Stimulated activated CD8-positive, alpha-beta memory T cell treated with anti-CD3 and anti-CD28 coated beads, Interleukin-2, amount 100 ng/mL, for 48 hours (primary cell): ENCODE measurements at places on chromosomes 1 and 21.

GRCh38 chr21:43931489-43931888 is 66.5 kb downstream of the AGPAT3 start:
- DNase-seq: no peak

DNA sequence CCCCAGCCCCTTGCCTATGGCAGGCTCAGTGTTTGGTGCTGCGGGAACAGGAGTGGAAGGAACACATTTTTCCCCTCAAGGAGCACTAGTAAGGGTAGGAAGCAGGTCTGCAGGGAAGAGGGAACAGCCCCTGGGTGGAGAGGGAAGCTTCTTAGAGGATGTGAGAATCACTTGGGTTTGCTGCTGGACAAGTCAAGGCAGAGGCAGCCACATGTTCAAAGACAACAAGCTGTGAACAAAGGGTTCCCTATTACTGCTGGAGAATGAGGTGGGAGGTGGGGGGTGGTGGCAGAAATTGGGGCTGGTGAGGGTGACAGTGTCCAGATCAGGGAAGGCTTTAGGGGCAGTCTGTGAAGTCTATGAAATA is 24.8 kb upstream of the CITED4 start:
- DNase-seq: no peak

DNA sequence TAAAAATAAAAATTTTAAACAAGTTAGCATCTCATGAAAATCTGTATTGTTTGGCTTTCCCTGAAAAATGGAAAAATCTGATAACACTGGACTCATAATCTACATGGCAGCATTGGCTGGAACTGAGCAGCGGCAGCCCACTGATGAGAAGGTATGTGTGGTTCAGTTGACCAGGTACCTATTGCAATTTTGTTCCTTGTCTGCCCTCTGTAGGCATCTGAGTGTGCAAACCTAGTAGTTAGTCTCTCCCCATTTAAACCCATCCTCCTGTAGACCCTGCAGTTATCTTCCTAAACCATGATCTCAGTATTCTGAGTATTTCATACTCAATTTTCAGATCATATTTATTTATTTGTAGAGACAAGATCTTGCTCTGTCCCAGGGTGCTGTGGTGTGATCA is 59.4 kb upstream of the SERBP1 start:
- DNase-seq: no peak

DNA sequence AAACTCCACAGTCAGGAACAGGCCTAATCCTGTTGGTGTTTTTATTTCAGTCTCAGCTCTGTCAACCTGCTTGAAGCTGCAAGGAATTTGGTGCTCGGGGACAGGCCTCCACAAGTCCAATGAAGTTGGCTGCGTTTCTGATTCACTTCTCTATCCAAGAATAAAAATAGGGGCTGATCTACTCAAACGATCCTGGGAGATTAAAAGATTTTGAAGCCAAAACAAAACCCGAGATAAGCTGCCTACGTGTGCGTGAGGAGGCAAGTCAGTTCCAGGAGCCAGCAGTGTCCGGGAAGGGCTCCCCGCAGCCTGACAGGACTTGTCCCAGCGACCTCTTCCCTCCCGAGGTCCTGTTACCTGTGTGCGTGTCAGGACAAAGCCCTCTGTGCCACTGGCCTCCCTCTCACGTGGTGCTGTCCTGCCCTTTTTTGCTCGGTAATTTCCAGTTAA is 98.0 kb downstream of the ETS2 start:
- DNase-seq: no peak

- DNase-seq: no peak
Measured at GRCh38 chr1:177216587-177217202, 45.9 kb downstream of the BRINP2 start.

GRCh38 chr1:36450919-36451305 is 661 bp upstream of the OSCP1 start:
- DNase-seq: no peak

DNA sequence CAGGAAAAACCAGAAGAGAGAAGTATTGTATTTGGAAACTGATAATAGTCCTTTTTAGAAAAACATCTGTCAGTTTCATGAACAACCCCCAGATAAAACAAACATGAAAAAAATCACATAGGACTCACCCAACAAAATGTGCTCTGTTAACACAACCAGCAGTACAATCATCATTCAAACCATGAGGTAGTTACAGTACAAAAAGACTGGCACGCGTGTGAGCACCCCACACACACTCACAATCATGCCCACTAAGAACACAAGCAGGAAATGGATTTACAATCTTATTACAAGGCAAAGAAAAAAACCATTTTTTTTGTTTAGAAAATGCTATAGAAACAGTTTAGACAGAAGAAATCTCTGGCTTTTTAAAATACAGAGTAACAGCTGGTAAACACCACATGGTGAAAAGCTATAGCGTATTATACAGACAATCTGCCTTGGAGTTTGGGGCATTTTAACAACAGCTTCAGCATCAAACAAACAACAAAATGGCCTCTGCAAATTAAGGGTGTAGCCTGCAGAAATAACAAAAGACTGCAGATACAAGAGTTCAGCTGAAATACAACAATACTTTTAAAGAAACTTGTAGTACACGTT is 180.0 kb downstream of the CDC7 start:
- DNase-seq: no peak

GRCh38 chr1:2859219-2859880 is 57.9 kb upstream of the TTC34 start:
- no peak for DNase-seq

DNA sequence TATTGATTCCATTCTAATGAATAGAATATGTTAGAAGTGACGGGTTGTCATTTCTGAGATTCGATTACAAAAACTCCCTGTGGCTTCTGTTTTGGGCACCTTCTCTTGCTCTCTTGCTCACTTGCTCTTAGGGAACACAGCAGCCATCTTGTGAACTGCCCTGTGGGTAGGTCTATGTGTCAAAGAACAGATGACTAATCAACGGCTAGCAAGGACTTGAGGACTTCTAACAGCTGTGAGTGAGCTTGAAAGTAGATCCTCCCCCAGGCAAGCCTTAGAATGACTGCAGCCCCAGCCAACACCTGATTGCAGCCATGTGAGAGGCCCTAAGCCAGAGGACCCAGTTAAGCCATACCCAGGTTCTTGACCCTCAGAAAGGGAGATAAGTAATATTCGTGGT is 49.3 kb downstream of the AZIN2 start:
- DNase-seq: peak; percentile 18

- DNase-seq: no peak
Measured at GRCh38 chr1:6757719-6758435, 27.4 kb upstream of the CAMTA1 start.

GRCh38 chr21:19648391-19648790 is 1244.8 kb upstream of the TMPRSS15 start:
- DNase-seq: no peak

- no peak for DNase-seq
Measured at GRCh38 chr1:58466630-58467241, 79.8 kb downstream of the OMA1 start.

DNA sequence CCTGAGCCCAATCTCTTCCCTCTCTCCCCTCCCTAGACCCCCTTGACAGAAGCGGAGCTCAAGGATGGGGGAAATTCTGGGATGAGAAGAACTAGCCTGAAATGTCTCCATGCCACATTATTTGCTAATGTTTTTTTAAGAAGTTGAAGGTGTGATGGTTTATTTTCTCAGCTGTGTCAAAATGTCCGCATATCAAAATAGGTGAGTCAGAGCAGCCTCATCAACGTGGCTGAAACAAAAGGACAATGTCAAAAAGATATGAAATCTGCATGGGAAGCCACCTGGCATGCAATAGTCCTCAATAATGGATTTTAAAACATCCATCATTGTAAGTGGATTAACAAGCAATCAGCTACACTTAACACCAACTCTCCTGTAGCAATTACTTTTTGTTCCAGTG is 101.4 kb downstream of the BEND5 start:
- DNase-seq: no peak

GRCh38 chr1:30129421-30130055 is 593.8 kb downstream of the MATN1 start:
- DNase-seq: no peak

- peak; percentile 71 for DNase-seq
Measured at GRCh38 chr1:6489799-6490180, 1.7 kb downstream of the PLEKHG5 start.

GRCh38 chr1:244960904-244961303 is 96.6 kb upstream of the HNRNPU start:
- no peak for DNase-seq

DNA sequence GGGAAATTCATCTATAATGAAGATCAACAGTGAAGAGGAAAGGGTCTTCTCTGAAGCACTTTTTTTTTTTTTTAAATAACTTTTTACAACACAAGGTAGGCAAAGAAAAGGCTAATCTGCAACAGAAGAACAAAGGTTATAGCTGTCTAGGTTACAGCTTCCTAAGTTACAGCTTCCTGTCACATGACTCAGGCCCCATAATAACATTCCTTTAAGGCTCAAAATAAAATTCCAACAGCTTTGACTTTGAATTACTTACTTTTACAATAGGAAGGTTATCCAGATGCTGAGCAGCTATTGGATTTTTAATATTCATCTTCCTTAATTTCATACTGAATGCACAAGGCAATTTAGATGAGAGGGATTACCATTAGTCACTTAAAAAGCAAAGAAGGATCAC is 40.4 kb upstream of the TMEM61 start:
- no peak for DNase-seq

DNA sequence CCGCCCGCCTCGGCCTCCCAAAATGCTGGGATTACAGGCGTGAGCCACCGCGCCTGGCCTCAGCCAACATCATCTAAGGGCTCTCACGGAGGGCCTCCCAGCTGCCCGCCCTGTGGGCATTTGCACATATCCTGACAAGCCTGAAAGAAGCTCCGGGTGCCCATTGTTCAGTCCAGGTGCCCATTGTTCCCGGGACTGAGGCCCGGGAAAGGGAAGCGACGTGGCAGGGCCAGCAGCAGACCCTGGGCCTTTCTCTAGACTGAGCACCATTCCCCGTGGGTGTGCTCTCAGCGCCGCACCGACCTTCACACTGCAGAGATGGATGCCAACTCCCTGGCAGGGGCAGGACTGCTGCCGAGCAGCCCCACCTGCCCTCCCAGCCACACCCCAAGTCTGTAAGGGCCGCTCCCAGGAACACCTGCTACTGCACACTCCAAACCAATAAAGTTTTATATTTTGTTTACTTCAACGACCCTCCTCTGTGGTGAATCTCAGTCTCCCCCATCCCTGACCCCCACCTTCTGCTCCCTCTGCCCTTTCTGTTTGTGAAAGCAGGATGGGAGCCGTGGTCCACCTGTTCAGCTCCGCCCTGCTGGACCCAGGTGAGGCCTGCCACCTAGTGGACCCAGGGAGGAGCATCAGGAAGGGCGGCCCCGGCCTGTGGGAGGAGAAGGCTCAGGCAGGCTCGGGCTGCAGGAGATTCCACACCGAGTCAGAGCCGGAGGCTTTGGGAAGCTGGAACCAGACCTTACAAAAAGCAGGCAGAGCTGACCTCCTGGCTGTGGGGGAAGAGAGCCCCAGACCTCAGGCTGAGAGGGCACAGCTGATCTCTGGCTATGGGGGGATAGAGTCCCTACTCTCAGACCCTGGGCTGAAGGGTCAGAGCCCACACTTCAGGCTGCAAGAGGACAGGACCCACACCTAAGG is 1.1 kb upstream of the TMEM82 start:
- DNase-seq: peak; percentile 53

GRCh38 chr1:33032126-33032869 is 4.4 kb downstream of the AK2 start:
- DNase-seq: no peak

GRCh38 chr1:4736254-4736653 is 81.8 kb downstream of the AJAP1 start:
- no peak for DNase-seq

GRCh38 chr1:206472024-206472423 is 1.7 kb downstream of the IKBKE start:
- no peak for DNase-seq

GRCh38 chr1:100183370-100183769 is 5.3 kb upstream of the LRRC39 start:
- no peak for DNase-seq

DNA sequence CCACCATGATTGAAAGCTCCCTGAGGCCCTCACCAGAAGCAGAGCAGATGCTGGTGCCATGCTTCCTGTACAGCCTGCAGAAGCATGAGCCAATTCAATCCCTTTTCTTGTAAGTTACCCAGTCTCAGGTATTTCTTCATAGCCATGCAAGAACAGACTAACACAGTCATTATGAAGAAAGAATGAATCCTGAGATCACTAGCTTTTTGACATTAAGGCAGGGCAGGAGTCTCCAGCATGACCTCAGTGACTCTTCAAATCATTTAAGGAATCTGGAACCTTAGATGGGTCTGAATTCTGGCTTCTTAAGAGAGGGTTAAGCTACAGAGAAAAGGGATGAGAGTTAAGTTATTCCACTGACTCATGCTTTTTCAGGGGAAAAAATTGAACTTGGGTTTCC is 79.0 kb downstream of the PTPN14 start:
- DNase-seq: no peak

DNA sequence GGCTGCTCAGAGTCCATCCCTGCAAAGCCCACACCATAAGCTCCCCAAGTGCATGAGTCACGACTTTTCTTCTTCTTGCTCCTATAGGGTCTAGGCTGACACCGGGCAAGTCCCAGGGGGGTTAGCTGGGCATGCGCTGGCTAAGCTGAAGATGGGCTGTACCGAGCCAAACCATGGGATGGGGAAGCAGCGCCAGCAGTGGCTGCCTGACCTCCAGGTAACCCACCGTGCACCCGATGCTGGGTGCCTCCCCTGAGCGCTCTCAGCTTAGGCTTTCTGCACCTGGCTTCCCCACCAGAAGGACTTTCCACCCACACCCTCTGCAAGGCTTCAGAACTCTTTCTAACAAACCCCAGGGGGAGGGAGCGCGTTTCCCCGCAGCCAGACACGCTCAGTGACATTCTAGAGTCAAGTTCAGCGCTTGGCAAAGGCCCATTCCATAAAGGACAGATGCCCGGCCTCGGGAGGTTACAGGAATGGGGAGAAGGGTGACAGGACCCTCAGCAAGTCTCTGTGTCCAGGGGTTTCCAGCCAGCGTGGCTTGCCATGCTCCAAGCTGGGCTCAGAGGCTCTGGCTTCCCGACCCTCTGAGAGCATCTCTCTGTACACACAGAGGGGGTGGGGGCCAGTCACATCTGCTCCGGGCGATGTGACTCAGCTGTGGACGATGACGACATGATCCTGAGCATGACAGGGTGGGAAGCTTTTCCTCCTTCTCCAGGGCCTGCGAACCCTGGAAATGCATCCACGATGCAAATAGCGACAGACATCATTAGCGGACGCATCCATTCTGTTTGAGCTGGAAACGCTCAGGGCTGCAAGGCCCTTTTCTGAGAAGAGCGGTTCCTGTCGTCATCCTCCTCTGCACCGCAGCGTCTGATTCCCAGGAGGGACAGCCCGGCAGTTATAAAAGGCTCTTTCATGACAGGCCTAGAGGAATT is 107.8 kb downstream of the SIK1 start:
- DNase-seq: no peak

GRCh38 chr21:34148419-34148804 is 75.0 kb downstream of the MRPS6 start:
- DNase-seq: no peak
